K562 (cell line): ENCODE measurements at places on chromosomes 1 and 21. TPM values are rescaled to one million over a fixed set of nuclear protein-coding genes. Genes with fewer than 3 reads are reported as not detected.

DNA sequence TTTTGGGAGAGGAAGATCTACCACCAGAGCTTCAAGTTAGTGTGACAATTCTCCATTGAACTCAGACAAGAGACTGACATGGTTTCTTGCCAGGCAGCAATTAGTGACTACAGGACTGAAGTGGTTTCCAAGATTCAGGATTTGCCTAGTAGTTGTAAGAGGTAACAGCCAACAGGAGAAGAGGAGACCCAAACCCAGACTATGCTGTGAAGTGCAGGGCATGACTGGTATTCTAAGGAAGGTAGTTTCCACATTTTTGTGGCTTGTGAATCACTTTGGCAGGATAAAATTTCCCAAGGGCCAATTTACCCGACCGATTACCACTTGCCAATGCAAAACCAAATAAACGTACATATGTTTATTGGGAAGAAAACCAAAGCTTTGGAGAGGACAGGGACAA is 14.7 kb upstream of the RAP1A start:
- DNase-seq, result no peak
- H3K27me3 ChIP-seq, result no peaks in the 10 kb centered on the region
- H3K4me1 ChIP-seq, result peaks cover 9% of the 10 kb centered on the region; the same call in 2 of the 3 replicates

- H3K27ac ChIP-seq, result no peak overlapping the region
- H3K4me1 ChIP-seq, result no peaks in the 10 kb centered on the region
- DNase-seq, result no peak
Measured at GRCh38 chr21:39630827-39631226, 18.1 kb downstream of the B3GALT5 start.

GRCh38 chr1:24022581-24023361 is 42.6 kb upstream of the SRSF10 start:
- H3K36me3 ChIP-seq, result no peaks in the 10 kb centered on the region
- no peak overlapping the region for H3K4me3 ChIP-seq
- DNase-seq, result no peak
- no peak overlapping the region for H3K27ac ChIP-seq
- peaks cover 9% of the 10 kb centered on the region; the same call in 2 of the 3 replicates for H3K4me1 ChIP-seq

GRCh38 chr1:233113009-233113879 is 162.8 kb downstream of the NTPCR start:
- H3K4me3 ChIP-seq, result no peak overlapping the region
- no peaks in the 10 kb centered on the region for H3K36me3 ChIP-seq
- peak; percentile 85 for DNase-seq
- H3K27ac ChIP-seq, result peak overlapping the region; percentile 74
- no peaks in the 10 kb centered on the region for H3K27me3 ChIP-seq

DNA sequence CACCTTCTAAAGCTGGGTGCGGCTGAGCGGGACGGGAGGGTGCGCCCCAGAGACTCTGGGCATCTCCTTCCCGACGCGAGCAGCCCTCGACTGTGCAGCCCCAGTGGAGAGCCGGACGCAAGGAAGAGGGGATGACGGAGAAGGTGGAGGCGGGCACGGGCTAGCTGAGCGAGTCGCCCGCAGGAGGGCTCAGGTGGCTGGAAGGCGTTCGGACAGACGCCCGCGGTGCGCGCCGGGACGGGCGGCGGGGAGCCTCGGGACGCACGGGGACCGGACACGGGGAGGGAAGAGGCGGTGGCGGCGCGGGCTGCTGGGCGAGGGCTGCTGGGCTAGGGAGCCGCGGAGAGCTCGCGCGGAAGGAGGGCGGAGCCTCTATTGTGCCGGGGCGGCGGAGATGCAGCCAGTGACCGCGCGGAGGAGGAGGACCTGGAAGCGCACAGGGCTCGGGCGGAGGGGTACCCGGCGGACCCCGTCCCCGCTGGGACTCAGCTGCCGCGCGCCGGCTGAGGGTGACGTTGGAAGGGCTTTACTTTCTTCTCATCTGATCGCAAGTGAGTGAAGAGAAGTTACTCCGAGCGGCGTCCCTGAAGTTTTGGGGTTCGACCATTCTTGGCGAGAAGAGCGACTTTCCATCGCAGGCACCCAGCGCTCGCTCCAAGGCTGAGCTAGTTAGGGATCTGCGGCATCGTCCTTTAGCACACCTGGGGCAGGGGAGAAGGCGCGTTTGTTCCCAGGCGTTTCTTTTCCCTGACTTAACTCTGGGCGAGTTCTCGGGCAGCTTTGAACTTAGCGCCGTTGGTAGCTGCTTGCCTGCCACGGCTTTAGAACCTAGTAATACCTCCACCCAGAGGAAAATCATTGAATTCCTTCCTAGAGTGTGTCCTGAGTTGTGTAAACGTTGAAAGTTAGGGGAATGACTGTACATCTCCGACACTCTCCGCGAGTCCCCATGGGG is at the start of gene OLFML2B:
OLFML2B (minus strand) TSS at position 323 of the 955 bp plus-strand sequence. CDS start 439 bp downstream, outside the sequence.
- H3K27me3 ChIP-seq, result peaks cover 63% of the 10 kb centered on the region
- no peak within 1 kb of the TSS; the same call in 2 of the 3 replicates for H3K27ac ChIP-seq
- peak within 1 kb of the TSS; percentile 40 for H3K4me3 ChIP-seq
- peaks cover 4% of the 10 kb centered on the region; the same call in 2 of the 3 replicates for H3K4me1 ChIP-seq
- peak; percentile 57 for DNase-seq
- H3K36me3 ChIP-seq, result no peaks in the 10 kb centered on the region

GRCh38 chr1:27656157-27656893 is 15.7 kb downstream of the IFI6 start:
- DNase-seq, result no peak
- H3K27ac ChIP-seq, result peak overlapping the region; percentile 18; the same call in 1 of the 3 replicates
- H3K4me3 ChIP-seq, result no peak overlapping the region
- no peaks in the 10 kb centered on the region for H3K36me3 ChIP-seq
- peaks cover 29% of the 10 kb centered on the region for H3K4me1 ChIP-seq

GRCh38 chr1:171661076-171661650 is 8.7 kb upstream of the MYOC start:
- H3K4me1 ChIP-seq, result no peaks in the 10 kb centered on the region
- H3K27me3 ChIP-seq, result peaks cover 23% of the 10 kb centered on the region; the same call in 1 of the 2 replicates
- no peak for DNase-seq

DNA sequence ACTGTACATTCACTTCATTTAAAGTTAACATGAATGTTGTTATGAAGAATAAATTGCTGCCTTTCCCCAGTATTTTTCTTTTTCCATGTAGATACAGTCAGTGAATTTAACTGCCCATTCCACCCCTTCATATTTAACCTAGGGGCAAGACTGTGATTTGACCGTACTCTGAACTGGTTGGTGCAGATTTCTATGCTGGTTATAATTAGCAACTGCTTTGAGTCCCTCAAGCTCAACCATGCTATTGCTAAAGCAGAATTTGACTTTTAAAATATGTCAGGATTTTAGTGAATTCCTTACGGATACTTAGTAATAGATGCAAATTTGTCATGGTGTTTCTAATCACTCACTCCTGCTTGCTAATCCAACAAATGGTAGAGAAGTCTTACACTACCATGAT is 57.2 kb downstream of the IGSF5 start:
- H3K27ac ChIP-seq, result no peak overlapping the region
- no peaks in the 10 kb centered on the region for H3K4me1 ChIP-seq
- DNase-seq, result no peak

Gene DCST1
- total RNA-seq, result not detected in 2 replicates

Gene IL20
- total RNA-seq, result not detected in 2 replicates

Gene GLIS1
- not detected in 2 replicates for total RNA-seq

Gene CNR2
- total RNA-seq, result not detected in 2 replicates
